ENCODE measurements at places on chromosomes 1 and 21.

- no peak for DNase-seq
These were observed 162.0 kb upstream of the ZP4 start for GRCh38 chr1:238052496-238053266.

DNA sequence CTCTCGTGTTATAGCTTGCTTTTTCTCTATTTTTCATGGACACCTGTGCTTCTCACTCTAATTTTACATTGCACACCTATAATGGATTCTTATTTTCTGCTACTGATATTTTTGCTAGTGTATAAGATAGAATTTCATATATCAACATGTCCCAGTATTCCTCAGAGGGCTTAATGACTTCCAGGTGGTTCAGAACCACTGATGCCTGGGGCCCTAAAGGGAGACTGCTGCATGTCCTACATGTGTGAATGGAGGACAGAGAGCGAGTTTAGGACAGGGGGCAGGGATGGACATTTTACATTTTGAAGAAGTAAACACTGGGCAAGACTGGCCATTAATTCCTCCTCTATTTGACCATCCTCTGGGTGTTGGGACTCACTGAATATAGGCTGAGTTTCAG is 100.6 kb downstream of the DISC1 start:
- DNase-seq, result no peak

GRCh38 chr1:156356262-156356874 is 12.6 kb upstream of the RHBG start:
- no peak for DNase-seq

DNA sequence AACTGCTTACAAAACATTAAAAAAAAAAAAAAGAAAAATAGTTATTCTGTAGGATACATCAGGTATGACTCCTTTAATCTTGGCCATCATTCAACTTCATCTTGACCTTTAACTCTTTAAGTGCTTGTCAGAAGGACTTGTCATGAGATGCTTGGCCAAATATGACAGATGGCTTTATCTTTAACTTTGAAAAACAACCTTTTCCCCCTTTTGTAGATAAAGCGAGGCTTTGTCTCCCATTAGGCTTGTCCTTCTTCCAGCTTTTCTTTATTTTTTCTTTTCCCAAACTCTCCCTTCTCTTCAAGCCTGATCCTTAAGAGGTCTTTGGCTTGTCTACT is 2.3 kb downstream of the SRSF10 start:
- DNase-seq, result no peak

DNA sequence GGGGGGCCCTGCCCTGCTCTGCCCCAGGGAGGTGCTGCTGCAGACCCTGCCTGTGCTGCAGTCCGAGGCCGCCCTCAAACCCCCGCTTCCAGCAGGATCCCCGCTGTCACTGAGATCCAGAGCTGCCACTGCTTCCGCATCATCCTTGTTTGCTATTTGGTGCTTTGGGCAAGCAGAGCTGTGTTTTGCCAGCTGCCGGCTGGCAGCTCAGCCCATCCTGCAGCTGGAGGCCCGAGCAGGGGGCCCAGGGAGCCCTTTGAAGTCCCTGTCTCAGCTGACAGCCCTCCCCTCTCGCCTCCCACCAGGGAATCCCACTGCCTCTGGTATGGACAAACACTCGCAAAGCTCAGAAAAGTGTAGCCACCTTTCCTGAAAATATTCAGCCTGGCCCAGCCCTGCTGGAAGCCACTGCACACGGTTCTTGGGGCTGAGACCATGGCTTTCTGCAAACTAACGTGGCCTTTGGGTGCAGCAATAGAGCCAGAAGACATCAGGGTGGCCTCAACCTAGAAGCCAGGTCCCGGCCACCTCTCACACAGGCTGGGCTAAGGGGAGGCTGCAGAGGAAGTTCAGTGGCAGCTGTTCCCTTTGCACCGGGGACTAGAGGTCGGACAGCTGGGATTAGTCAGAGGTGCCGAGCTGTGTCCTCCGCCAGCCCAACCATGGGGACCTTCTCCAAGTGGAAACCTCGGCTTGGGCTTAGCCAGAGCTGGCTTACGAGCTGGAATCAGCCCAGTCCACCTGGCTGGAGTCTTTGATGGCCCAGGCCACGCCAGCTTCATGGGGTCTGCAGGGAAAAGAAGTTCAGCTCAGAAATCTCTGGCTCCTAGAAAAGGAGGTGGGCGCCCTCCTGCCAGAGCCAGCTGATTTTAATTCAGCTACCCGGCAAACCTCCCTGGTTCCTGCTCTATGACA is 107.1 kb downstream of the SPSB1 start:
- DNase-seq, result no peak

- DNase-seq, result no peak
These were observed at the start of gene ADGRL4 for GRCh38 chr1:79006564-79006963. ADGRL4 (minus strand) TSS chr1:79006730; CDS start chr1:79006654, 76 bp downstream.

DNA sequence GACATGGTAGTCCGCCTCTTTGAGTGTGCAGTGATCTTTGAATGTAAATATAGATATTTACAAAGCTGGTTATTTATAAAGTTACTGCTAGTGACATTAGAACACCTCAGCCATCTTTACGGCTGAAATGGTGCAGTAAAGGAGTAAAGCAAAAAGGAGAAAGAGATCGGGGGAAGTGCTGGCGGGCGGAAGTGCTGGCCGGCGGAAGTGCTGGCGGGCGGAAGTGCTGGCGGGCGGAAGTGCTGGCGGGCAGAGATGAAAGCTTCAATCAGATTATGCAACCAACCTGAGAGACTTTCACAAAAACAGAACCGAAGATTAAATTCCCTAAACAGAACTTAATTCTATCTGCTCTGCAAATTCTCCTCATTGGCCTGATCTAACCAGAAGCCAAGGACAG is 1.4 kb upstream of the OR14A16 start:
- no peak for DNase-seq

- no peak for DNase-seq
These were observed 12.7 kb upstream of the IFNGR2 start for GRCh38 chr21:33390479-33390878.

GRCh38 chr1:184770181-184770979 is 15.7 kb upstream of the EDEM3 start:
- DNase-seq, result no peak

GRCh38 chr1:234869182-234870019 is 259.2 kb downstream of the TOMM20 start:
- no peak for DNase-seq

DNA sequence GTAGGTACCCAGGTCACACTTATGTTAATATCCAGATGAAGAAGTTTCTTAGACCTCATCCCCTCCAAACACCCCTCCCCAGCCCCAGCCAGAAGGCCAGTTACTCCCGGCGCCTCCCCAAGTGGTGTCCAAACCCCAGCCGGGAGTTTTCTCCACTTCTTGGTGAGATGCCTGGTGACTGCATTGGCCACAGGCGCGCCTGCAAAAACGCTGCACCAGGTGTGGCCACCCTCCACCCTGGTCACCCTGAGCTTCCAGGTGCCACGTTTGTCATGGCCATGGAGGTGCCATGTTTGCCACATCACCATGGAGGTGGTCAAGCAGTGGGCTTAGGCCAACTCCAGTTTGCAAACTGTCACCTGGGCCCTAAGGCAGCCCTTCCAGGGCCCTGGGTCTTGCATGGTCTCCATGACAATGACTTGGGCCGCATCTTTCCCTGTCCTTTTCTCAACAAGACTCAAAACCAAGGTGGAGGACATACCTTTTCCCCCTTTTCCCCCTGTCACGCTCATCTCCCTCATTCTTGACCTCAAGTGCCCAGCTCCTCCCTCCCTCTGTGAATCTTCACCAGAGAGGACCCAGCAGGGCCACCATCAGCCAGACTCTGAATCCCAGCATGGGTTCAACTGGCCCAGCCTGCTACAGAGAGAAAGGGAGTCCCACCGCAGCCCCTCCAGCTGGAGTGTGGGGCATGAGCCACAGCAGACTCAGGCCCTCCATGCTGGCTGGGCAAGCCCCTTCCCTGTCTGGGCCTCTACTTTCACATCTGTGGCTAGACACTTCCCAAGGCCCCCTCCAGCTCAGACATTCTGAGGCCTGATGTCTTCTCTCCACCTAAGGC is 125.9 kb upstream of the ZBTB40 start:
- DNase-seq, result no peak

DNA sequence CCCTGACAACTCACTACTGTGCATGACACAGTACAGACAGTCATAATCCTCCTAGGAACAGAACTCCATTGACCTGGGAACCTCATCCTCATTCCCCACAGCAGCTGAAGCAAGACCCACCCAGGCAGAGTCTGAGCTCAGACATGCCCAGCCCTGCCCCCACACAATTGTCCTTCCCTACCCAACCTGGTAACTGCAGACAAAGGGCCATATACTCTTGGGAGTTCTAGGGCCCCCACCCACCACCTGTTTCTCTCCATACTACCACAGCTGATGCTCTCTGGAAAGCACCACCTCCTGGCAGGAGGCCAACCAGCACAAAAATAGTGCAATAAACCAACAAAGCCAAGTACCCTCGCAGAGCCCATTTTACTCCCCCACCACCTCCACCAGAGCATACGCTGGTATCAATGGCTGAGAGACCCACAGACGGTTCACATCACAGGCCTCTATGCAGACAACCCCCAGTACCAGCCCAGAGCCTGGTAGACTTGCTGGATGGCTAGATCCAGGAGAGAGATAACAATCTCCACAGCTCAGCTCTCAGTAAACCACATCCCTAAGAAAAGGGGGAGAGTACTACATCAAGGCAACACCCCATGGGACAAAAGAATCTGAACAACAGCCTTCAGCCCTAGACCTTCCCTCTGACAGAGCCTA is 159.7 kb upstream of the CXADR start:
- no peak for DNase-seq

GRCh38 chr1:111656086-111657017 is 36.8 kb downstream of the RAP1A start:
- peak; percentile 63 for DNase-seq
